ENCODE measurements at places on chromosomes 5 and 9.

DNA sequence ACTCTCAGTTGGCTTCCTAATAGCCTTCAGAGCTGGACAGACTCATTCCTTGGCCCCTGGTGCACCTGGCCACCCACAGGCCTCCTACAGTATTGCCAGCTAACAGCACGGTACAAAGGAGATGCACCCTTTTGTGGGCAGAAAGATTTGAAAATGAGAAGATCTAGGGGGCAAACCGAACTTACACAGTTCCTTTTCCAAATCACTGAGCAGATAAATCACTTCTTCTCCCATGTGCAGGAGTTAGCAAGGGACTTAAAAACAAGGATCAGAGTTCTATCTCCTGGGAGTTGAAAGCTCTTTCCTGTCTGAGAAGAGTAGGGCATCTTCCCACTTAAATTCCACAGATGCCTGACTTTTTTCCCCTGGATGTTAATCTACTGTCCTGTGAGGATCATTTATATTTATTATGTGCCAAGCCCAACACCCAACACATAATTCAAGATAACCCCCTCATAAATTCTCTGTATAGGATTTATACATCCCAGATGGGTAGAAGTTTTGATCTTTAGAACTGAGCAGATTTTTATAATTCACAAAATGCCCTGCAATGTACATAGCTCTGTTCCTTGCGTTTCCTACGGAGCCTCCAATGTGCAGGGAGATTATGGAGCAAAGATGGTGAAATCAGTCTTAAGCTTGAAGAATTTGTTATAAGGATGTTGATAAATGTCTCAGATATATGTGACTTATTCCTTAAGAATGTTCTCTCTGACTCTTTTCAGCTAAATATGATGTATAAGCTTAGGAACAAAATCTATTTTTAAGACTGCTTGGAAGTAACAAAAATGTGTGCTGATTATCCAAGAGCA lies 207.2 kb upstream of the DAPK1 start:
- DNase-seq, result no peak

GRCh38 chr9:15018096-15018637 lies 107.9 kb upstream of the FREM1 start:
- no peak for DNase-seq

DNA sequence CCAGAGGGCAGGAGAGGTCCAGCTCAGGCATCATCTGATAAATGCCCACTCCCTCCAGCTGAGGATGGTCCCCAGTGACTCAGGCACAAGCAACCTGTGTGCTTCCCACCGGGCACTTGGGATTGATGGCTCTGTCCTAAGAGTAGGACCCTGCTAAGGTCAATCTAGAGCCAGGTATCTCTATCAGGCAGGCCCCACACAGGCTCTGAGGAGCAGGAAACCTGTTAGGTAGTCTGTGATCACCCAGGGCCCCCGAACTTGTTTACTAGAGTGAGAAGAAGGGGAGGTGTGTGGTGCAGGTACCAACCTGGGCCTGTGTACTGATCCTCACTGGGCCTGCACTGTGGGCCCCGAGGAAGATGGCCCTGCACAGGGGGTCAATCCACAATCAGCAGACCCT lies 119.6 kb upstream of the FSTL4 start:
- DNase-seq, result no peak

DNA sequence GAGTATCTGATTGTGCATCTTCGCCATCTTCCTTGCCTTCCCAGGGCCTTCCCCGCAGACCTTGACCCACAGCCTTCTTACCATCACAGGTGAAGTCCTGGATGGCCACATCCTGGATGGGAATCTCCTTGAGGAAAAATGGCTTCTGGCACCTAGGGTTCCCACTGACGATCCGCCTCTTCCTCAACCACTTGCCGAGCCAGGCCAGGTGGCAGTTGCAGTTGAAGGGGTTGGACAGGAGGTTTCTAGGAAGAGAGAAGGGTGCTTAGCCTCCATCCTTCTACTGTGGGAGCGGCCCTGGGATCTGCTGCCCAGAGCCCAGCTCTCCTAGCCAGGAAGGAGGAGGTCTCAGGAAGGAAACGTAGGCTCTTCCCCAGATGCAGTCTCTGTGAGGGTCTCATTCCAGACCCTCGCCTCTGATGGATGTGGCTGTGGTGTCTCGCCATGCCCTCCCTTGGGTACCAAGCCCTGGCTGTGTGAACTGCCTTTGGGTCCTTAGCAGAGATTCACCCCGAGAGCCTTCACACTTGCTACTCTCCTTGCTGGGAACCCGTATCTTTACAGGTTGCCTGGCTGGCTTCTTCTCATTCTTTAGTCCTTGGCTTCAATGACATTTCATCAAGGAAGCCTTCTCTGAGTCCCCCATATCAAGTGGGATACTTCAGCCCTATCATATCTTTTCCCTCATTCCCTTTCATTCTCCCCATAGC lies 170.4 kb upstream of the PANK3 start:
- no peak for DNase-seq

DNA sequence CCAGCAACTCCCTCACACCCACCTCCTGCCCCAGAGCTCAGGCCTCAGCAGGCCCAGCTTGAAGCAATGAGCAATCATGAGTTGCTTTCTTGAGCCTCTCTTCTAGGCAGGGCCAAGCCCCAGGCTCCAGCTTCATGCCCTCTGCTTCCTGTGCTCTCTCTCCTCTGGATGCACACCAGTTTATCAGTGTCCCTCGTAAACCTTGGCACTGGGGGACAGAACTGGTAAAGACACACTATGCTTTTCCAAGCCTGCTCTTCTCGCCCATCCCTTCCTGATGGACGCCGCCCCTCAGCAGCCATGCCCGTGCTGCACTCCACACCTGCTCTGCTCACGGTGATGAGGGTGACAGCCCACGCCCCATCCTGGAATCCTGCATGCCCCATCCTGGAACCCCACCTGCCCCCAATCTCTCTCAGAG lies 49.4 kb upstream of the ORM1 start:
- DNase-seq, result no peak

GRCh38 chr5:119309326-119309725 lies 46.5 kb upstream of the TNFAIP8 start:
- no peak for DNase-seq

DNA sequence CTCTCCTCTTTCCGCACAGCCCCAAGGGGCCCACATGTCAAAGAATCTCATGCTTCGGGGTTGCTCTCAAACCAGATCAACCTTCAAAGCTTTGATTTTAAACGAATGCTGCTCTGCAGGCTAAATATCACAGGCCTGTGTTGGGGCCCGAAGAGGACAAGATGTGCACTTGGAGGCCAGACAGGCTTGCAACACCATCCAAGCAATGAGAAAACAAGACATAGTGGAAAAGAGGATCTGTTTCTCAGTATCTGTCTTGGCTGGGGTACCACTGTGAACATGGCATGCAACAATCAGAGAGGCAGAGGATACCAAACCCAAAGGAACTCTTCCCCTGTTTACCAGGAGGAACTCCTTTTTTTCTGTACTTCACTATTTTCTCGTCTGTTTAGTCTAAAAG lies 321.8 kb downstream of the SLIT3 start:
- no peak for DNase-seq

DNA sequence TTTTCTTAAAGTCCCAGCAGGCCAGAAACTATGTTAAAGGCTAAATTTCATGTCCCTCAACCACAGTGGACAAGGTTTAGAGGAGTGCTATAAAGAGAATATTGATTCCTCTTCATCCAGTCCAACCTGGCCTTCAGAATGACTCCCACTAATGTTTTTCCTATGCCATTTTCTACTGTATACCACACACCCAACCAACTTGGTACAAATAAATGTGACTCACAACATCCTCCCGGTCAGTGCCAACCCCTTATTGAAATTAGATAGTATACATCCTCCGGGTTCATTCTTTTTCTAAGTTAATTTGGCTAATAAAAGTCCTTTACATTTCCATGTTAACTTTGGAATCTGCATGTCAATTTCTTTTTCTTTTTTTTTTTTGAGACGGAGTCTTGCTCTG lies 215.1 kb downstream of the TSSK1B start:
- no peak for DNase-seq

DNA sequence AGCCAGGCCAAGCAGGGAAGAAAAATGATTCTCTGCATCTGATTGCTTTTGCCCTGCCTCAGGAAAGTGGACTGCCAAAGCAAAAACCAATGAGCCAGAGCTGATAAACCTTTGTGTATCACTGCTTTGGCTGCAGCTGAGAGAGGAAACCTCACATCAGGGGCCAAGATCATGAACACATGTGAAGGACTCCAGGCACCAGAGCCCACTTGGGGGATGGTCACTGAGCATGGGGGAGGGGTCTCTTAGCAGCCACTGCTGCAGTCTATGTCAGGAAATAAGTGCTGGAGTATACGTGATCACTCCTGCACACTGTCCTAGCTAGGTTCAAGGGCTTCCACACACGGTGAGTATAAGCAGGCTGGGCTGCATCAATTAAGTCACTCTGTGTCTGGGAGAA lies 229.9 kb downstream of the SPOCK1 start:
- no peak for DNase-seq

GRCh38 chr5:123036391-123037103 lies at the start of gene PPIC:
PPIC (minus strand) TSS chr5:123036725; CDS start chr5:123036625, 100 bp downstream.
- DNase-seq, result no peak

GRCh38 chr5:173451031-173451430 lies 122.8 kb upstream of the STC2 start:
- DNase-seq, result no peak

DNA sequence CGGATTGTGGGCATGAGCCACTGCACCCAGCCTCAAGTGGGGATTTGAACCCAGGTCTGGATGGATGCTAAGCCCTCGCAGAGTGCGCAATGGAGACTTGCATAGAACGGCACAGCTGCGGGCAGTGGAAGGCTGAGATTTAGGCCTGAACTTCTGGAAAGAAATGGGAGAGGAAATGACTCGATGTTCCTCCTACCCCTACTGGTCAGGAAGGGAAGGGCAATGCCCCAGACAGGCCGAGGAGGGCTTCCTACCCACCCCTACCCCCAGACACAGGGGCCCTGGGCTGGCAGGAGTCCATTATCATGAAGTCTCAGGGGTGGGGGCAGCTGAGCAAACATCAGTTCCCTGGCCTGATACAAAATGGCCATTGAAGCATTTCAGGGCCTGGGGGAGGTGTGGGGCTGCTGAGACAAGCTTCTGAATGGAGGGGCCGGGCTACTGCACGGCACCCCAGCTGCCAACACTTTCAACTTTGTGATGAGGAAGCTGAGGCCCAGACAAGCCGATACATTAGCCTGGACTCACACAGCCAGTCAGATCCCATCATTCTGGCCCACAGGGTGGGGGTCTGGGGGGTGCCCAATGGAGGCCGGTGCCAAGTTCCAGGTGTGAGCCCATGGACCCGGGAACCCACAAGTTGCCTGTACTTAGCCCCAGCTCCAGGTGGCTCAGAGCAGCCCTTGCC lies 13.5 kb upstream of the WDR38 start:
- no peak for DNase-seq

DNA sequence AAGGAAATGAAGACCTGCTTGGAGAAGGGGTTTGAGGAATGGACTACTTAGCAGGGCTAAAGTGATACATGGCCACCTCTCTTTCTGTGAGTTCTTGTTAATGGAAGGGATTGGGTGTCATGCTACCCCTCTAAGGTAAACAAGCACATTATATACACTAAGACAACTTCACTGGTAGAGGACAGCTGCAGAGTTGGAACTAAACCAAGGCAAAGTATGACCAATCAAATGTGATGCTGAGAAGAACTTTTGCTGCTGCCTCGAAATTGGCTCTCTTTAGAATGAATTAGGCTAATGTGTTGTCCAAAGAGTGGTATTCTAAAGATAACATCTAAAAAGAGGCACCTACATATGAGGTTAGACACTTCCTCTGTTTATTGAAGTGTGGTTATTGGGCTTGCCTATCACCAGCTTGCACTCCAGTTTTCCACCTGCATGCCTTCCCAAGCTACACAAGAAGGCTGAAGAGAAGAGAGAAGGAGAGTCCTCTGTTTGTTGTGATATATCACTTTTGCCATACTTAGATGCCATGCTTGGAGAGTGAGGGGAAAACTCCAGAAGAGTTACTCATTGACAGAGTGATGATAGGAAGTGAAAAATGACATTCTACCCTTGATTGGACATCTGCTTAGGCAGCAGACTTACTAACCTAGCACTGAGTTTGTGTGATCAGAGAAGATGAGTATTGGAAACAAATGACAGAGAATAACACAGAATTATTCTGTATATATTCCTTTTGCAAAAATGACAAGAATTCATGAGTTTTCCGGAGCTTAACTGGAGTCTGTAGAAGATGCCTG lies 536.1 kb downstream of the ZNF608 start:
- DNase-seq, result no peak

DNA sequence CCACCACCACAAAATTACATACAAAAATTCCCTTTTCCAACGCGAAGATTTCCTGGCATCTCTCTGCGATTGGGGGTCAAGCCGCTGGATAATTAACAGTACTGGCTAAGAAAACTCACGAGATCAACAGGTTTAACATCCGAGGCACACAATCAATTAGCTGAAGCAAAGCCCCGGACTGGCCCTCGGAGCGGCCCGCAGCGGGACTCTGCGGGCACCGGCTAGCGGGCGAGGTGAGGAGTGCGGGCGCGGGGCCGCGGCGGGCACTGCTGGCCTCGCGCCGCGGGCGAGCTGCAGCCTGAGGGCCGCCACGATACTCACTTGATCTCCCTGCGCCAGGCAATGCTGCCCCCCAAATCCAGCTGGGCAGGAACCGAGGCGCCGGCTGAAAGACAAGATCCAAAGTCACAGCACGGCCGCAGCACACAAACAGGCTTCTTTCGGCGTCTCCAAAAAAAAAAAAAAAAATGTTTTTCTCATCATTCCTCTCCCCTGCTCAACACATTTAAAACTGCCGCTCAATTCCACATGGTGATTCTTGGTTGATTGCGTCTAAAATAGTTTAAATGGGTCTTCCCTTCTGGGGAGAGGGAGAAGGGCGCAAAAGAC lies 210.2 kb downstream of the MEF2C start:
- DNase-seq, result no peak

GRCh38 chr5:126723643-126724042 lies 53.3 kb upstream of the LMNB1 start:
- no peak for DNase-seq

GRCh38 chr5:125411071-125411743 lies 664.8 kb upstream of the ZNF608 start:
- DNase-seq, result no peak

DNA sequence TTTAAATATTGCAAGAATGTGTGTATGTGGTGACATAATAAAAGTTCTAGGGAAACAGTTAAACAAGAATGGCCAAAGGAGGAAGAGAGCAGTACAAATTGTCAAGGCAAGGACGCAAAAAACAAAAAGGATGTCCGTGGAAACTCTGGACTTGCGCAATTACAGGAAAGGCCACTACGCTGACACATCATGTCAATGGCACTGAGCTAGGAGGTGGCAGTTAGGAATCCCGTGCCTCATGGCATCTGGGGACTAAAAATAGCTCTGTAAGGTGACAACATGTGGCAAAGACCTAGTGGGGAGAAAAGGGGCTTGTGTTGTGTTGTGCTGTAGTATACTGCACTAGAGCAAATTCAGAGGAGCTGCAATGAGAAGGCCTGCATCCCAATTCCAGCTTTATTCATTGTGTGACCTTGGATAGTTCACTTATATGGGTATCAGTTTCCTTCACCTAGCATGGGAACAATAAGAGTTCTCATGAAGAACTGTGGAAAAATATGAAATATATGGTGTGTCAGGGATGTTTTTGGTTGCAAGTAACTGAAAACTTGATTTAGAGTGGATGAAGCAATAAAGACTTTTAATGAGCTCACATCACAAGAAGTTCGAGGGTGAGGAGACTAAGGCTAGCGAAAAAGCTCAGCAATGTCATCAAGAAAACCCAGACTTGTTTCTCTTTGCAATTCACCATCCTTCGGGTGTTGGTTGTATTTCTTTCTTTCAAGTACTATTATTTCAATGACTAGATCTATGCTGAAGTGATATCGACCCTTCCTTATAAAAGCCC lies 124.1 kb upstream of the STC2 start:
- DNase-seq, result no peak

GRCh38 chr9:36011379-36011778 lies 25.3 kb upstream of the RECK start:
- no peak for DNase-seq

GRCh38 chr9:112841261-112841660 lies 49.4 kb downstream of the SLC46A2 start:
- no peak for DNase-seq

Data from stimulated activated CD4-positive, alpha-beta T cell treated with anti-CD3 and anti-CD28 coated beads, Interleukin-2, amount 100 ng/mL, for 48 hours (primary cell).